Effector CD8-positive, alpha-beta T cell (primary cell): ENCODE measurements at places on chromosomes 13 and 19.

DNA sequence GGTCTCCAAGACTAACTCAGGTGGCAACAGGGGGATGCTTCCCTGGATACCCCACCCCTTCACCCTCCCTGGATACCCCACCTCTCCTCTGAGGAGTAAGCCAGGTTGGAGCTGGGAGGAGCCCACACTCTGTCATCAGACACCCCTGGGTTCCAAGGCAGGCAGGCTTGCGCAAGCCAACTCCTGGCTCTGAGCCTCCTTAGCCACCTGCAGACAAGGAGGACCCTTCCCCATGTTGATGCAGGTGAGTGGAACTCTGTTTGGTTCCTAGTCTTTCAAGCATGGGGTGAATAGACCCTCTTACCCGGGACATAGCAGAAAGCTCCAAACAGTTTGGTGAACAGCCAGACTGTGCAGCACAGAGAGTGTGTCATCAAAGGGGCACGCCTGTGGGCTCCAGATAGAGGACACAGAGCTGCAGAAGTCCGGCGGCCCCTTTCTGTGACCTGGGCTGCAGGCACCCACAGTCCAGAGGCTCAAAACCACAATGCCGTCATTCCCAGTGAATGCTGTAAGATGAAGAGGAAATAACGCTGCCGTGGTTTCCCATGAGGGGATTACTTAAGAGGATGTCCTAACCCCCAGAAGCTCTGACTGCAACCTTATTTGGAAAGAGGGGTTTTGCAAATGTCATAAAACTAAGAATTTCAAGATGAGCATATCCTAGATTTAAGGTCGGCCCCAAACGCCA is 12.1 kb upstream of the HAS1 start:
- DNase-seq = no peak

- DNase-seq = no peak
These were observed 66.8 kb downstream of the ATP7B start for GRCh38 chr13:51944428-51944827.

- DNase-seq = no peak
These were observed 814.7 kb upstream of the ATXN8OS start for GRCh38 chr13:69292789-69293425.

DNA sequence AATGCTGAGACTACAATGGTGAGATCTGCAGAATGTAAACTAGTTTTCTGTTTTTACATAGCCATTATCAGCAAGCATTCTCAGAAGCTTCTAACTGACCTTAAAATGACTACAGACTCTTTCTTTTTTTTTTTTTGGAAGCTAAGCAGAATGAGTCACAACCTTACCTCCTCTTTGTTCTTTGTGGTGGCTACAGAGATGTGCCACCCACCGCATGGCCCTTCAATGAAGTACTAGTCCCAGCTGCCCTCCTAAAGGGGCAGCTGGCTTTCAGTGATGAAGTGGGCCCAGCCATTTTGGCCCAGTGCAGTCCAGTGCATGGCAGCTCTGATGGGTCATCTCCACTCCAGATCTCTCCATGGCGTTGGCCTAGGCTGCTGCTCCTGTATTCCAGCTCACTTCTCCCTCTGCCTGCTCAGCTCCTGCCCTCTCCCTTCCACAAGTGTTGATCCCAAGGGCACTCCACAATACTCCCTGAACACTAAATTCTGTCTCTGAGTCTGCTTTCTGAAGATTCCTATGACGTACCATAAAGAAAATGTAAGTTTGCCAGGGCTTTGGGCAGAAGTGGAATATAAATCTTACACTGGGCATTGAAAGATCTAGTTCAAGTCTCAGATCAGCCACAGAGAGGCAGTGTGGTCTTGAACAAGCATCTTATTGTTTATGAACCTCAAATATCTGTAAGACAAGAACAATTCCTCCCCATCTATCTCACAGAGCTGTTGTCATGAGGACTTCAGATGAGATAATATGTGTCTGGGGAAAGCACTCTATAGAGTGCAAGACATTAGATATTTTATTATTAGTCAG is 85.6 kb downstream of the RXFP2 start:
- no peak for DNase-seq

DNA sequence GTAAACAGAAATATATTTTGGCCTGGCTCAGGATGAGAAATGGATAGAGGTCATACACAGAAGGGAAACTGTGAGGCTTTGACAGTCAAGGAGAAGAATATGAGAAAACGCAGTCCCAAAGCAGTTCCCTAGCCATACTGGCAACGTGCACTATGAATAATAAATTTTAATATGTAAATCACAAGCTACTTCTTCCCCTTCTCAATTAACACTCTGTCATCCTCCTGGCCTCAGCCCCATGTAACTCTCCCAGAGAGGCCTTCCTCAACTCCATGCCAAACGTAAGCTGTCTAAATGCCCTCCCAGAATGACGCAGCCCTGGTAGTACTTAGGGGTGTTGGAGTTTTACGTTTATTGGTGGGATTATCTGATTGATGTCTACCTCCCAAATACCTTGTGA is 732.6 kb downstream of the LIG4 start:
- no peak for DNase-seq

DNA sequence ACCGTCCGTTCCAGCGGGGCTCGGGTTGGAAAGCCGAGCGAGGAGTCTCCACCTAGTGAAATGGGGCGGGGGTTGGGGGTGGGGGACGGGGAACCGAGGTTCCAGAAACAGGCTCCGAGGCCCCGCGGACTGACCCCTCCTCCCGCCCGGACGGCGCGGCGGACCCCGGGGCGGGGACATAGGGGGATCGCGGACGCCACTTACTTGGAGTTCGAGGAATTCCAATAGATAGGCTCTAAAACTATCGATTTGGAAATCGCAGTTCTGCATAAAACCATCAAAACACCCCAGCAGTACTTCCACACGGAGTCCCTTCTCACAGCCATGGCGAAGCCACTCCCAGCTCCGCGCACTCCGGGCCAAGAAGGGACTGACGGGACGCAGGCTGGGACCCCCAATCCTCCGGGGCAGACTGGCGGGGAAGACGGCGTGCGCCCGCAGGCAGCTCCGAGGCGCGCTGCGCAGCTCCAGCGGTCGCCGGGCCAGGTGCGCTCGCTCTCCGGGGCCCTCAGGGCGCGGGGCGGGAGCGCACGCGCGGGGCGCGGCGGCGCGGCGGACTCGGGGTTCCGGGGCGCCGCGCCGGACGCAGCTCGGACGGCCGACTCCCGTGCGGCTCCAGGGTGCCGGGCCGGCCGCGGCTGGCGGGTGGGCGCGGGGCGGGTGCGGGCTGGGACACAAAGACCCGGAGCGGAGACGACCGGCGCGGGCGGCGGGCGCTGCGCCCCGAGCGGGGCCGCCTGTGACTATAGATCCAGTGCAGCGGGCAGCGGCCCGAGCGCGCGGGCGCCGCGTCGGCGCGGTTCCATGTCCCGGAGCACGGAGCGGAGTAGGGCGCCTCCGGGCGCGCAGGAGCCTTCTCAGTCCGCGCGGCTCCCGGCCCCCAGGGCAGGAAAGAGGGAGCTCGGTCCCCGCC is 567 bp downstream of the EFNB2 start:
- DNase-seq = peak; percentile 2

DNA sequence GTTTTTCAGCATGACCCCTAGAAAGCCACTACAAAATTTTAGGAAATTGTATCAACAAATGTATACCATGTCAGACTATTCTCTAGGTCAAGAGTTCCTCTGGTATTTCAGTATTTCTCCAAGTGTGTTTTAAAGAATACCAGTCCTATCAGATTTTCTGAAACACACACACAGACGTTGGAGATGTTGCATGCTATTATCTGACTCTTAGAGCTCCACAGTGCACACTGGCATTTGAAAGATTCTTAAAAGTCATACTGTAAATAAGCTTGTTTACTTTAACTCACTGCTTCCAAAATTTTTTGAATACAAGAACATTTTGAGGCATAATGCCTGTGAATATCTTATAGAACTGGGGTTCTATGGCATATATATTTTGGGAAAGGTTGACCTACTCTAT is 33.8 kb upstream of the VWA8 start:
- DNase-seq = no peak

DNA sequence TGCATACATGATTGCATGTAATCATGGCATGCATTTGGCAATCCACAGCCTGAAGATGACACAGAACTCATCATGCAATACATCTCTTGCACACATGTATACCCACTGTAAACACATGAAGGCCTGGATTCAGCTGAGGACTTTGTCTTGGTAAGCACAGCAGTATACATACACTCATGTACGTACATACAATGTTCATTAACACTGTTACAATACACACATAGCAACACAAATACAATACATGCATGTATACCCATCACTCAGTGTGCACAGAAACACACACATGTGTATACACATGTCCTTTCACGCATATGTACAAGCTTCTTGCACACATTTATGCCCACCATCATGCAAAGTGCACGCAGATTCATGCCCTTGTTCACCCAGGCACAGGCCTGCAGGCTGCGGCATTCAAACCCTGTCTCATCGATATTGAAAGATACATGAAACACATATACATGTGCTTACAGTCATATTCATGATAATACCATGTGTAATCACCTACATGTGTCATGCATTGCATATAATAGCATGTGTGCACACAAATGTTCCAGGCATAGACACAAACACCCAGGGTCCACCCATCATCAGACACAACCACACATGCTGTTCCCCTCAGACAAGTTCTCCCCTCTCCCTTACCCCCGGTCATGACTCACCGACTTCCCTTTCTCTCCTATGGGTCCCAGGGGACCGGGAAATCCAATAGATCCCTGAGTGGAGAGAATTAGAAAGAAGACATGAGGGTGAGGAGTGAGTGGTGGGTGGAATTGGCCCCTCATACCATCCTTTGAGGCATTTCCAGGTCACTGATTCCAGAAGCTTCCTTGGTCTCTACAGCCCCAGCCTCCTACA is 28.7 kb downstream of the COL5A3 start:
- DNase-seq = no peak

GRCh38 chr19:55114566-55115145 is 2.8 kb downstream of the PPP1R12C start:
- no peak for DNase-seq

DNA sequence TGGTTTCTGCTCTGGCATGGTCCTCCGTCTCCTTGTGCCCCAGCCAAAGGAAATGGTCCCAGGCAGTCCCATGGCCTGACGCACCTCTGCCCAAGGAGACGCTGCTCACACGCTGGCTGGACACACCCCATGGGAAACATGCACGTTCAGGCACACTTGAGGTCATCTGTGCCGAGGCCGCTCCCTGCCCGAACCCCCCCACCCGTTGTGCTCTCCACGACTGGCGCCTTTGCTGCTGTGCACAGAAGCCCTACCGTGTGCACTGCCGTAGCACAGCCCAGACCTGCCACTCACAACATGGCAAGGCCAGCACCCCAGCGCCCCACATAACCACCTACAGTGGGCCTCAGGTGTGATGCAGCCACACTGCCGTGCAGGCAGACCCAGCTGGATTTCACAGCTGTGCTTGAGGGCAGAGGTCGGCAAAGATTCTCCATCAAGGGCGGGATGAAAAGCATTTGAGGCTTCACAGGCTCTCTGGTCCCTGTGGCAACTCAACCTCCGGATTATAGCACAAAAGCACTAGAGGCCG is 65.7 kb downstream of the SPACA7 start:
- no peak for DNase-seq

DNA sequence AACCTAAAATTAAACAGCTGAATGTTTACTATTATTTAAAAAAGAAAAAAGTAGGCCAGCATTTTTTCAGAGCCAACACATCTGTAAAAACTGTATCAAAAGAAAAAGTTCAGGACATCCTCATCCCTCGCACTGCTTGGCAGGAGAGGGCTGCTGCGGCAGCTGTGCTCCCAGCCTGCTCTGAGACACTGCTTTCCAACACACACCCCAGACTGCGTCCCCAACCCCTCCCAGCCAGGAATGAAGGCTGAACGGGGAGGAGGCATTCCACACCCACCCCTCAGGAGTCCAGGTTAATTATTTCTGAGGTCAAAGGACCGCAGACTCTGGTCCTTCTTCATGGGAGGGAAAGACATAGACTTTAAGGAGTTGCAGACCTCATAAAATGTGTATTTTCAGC is 43.1 kb downstream of the COL4A1 start:
- DNase-seq = no peak

DNA sequence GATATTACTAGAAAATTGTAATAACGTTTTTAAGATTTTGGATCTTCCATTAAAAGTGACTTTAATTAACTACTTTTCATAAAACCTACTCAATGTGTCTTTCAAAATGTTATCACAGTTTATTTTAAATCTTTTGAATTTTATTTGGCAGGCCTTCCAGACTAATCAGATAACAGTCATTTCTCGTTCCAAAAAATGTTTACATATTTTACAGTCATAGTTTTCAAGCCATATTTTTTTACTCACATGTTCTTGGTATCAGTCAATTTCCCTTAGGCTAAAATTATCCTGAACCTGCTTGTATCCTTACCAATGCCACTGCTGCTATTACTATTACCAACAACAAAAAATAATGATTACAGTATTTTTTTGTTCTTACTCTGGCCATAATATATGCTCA is 1783.5 kb downstream of the SLITRK5 start:
- DNase-seq = no peak

DNA sequence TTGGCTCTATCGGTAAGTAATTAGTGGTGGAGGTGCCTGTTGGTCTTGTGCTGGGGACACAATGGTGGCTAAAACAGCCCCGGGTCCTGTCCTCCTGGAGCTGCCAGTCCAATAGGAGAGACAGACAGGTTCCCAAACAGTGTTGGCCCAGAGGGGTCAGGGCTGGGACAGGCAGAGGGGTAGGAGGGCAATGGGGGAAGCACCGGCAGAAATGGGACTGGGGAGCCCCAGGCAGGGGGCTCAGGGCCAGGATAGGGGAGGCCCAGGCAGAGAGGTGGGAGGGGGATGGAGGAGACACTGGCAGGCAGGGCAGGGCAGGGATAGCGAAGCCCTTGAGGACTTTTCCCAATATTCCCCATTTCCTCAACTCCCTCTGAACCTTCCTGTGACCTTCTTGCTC is 2.2 kb upstream of the FBL start:
- no peak for DNase-seq

GRCh38 chr19:6971366-6971765 is 49.9 kb downstream of the MBD3L2B start:
- no peak for DNase-seq
